ENCODE measurements at places on chromosomes 3 and 15.

GRCh38 chr3:77693147-77693546, 653.2 kb downstream of the ROBO2 start:
- DNase-seq, result no peak

GRCh38 chr15:48936666-48937065, 27.1 kb downstream of the SHC4 start:
- no peak for DNase-seq

DNA sequence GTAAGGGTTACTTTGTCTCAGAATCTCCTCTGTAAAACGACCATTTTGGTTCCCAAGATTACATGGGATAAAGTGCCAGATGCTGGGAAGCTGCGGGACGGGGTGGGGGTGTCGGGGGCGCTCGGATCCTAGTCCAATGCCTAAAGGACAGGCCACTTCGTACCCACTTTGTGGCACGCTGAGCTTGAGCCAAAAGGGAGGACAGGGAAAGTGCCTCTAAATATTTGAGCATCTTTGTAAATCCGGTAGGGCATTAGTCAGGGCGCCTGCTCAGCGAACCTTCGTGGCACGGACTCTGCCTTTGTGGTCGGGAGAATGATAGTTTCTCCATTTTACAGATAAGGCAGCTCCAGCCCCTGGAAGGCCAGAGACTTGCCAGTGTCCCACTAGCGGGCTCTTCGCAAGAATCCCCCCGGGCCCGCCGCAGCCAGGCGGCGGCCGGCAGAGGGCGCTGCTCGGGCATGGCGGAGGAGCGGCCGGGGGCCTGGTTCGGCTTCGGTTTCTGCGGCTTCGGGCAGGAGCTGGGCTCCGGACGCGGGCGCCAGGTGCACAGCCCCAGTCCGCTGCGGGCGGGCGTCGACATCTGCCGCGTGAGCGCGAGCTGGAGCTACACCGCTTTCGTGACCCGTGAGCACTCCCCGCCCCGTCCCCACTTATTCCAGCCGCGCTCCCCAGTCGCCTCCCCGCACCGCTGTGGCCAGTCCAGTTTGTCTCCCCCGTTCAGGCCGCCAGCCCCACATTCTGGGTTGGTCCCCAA, 1.8 kb downstream of the RCCD1 start:
- no peak for DNase-seq

GRCh38 chr3:85881833-85882393, 923.1 kb downstream of the CADM2 start:
- no peak for DNase-seq

DNA sequence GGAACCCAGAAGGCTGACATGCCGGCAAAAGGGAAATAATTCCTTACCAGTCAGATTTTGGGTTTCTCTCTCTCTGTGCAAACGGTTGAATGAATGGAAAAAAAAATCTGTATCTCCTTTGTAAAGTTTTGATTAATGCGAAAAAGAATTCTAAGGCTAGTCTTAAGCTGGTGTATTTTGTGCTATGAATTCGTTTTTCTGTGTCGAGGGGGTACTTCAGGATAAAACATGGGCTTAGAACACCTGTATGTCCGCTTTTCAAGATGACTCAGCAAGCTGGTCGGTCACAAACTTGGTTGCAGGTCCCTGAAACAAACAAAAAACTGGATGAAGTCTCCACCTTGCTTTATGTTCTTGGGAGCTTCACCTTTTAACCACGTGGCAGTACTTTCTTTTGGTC, 28.5 kb downstream of the IGDCC3 start:
- DNase-seq, result no peak

- no peak for DNase-seq
Measured at GRCh38 chr3:171960159-171960558, 79.2 kb upstream of the FNDC3B start.

- DNase-seq, result no peak
Measured at GRCh38 chr3:108159105-108159504, 63.1 kb downstream of the IFT57 start.

DNA sequence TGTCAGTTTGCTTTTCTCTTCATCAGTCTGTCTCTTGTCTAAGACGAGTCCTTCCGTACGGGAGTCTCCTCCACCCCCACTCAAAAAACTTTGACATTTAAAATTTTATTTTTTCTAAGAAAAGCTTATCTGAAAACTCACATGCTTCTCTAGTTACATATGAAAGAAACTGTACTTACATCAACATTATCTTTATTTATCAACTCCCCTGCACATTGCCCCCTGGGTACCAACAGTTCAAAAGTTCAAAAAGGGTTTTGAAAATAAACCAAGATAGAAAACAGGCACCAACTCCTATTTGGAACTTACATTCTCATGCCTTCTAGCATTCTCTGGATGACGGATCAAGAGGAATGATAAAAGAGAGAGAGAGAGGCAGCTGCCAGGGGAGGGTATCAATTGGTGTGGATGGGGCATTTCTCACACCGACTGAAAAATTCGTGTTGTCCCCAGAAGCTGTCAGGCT, 182.5 kb downstream of the FOXP1 start:
- no peak for DNase-seq

- DNase-seq, result no peak
Measured at GRCh38 chr3:42696356-42697288, 6.0 kb downstream of the HHATL start.

GRCh38 chr15:77659350-77660321, 26.9 kb upstream of the LINGO1 start:
- no peak for DNase-seq

GRCh38 chr3:44186111-44186672, 55.5 kb upstream of the TOPAZ1 start:
- no peak for DNase-seq

DNA sequence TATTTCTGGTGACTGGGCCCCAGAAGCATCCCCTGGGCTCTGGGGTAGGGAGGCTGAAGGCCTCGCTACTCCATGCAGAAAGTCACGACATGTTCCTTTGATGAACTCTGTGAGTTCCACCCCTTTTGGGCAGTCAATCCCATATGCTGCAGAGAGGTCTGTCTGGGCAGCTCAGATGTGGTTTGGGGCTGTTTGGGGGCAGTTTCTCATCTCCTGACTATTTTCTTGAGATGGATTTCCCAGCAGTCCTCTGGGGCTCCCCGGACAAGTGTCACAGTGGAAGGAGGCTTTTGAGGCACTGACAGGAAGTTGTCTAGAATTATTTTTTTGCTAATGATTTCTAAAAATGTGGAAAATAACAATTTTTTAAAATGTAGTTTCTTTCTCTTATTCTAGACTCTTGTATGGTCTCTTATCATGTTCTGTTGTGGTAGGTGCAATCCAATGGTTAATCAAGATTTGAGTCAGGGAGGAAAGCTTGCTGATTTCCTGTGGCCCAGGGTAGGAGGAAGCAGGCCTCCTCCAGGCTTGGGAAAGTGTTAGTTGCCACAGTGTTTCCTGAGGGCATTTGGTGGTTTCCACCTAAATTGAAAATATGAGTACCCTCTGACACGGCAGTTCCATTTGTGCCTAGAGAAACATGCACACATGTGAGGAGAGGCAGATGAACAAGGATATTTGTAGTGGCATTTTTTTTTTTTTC, 19.9 kb upstream of the TATDN2 start:
- no peak for DNase-seq

All from thoracic aorta (tissue), 2 donors.